ENCODE measurements at places on chromosomes 1 and 21.

DNA sequence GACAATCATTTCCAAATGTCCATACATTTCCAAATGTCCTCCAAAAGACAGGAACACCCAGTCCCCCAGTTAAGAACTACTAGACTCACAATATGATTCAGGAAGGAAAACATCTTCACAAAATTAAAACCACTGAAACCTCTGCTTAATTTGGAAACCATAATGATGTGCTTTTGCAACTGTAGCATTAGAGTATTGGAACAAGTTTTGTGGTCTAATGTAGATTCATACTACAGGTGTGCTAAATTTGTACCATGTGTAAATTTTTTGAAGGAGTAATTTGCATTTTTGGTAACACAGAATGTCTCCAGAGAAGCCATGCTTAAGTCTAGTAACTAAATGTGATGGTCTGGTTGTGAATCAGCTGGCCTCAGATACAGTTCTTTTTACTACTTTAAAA lies 129.6 kb downstream of the DPYD start:
- DNase-seq = no peak

- no peak for DNase-seq
Observed at GRCh38 chr1:44785501-44786137, 2.4 kb downstream of the BEST4 start.

DNA sequence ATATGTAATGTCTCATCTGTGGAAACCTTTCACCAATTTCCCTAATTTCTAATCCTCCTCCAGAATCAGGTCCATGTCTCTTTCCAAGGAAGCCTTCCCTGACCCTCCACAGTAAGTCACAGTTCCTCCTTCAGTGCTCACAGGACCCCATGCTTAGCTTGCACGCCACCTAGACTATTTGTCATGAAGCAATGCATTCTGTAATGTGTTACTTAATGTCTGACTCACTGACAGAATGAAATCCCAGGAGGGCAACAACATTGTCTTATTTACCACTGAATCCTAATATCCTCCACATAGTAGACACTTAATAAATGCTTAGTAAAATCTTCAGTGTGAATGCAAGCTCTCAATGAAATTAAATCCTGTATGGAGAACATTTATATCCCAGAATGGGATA lies 245.9 kb upstream of the PLD5 start:
- no peak for DNase-seq

- DNase-seq = peak; percentile 73
Observed at GRCh38 chr1:158087320-158087927, 93.3 kb upstream of the CD1D start.

- no peak for DNase-seq
Observed at GRCh38 chr1:232218955-232219865, 410.7 kb downstream of the SIPA1L2 start.

- no peak for DNase-seq
Observed at GRCh38 chr1:53669621-53670191, 69.3 kb downstream of the GLIS1 start.

DNA sequence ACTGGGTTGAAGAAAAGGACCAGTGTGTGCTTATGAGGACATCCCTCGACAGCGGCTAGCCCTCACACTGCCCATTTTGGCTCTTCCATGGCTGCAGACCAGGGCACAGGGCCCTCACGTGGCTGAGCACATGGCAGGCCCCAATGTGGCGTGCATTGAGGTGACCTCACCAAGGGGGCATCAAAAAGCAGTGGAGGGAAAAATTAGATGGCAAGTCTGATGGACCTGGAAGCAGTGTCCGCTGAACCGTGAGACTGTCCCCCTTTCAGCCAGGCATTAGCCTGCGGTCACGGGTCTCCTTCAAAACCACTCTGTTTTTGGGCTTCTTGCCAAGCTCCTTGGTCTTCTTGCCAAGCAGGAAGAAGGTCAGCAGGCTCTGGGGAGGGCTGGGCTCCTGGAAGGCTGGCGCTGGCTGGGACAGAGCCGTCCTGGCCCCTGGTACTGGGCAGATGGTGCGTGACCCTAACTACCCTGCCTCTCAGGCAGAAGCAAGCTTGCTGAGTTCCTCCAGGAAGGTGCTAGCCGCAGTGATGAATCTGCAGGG lies 30.8 kb downstream of the TRIM67 start:
- DNase-seq = no peak
